Thoracic aorta (tissue), 2 donors: ENCODE measurements at places on chromosomes 5 and 9. TPM values are rescaled to one million over a fixed set of nuclear protein-coding genes. Genes with fewer than 3 reads are reported as not detected.

GRCh38 chr5:59367791-59368394 is 525.6 kb downstream of the PDE4D start:
- no peak for DNase-seq

- DNase-seq: no peak
Observed at GRCh38 chr9:80883426-80883825, 805.9 kb downstream of the TLE1 start.

DNA sequence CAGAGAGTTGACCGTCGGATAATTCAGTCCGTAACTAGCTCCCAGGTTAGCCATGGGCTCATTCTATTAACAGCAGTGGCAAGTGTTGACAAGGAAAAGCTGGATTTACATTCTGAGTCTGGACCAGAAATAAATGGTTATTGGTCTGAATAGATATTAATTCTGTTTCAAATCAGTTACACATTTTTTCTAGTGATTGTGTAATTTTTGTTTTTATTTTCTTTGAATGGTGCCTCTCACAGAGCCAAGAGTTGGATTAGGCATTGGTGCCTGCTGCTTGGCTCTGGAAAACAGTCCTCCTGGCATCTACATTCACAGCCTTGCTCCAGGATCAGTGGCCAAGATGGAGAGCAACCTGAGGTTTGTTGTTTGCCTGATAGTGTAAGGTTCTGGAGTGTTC is 115.1 kb downstream of the GOLPH3 start:
- DNase-seq: no peak

DNA sequence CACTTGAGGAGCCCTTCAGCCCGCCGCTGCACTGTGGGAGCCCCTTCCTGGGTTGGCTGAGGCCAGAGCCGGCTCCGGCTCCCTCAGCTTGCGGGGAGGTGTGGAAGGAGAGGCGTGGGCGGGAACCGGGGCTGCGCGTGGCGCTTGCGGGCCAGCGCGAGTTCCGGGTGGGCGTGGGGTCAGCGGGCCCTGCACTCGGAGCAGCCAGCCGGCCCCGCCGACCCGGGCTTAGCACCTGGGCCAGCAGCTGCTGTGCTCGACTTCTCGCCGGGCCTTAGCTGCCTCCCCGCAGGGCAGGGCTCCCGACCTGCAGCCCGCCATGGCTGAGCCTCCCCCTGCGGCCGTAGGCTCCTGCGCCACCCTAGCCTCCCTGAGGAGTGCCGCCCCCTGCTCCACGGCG is 6.2 kb upstream of the SHB start:
- no peak for DNase-seq

- DNase-seq: no peak
Observed at GRCh38 chr5:171931163-171931562, 75.3 kb downstream of the FBXW11 start.

DNA sequence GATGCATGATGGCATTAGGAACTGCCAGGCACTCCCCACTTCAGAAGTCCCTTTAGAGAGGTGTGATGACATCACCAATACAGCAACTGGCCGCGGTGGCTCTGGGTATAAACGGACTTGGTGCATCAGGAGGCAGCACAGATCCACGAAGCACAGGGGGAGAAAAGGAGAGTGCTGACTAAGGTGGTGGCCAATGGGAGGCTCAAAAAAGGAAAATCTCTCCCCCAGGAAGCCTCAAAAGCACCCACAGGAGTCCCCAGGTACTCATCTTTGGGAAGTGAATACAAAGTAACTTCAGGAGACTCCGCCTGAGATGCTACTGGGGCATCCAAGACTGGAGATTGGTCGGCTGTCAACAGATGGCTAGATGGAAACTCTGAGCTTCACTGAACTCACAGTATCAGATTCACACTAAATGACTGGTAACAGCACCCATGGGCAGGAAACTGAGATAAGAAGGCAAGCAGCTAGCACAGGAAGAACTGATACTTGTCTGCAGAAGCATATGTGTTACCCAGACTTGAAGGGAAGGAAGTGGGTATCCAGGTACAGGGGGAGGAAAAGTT is 7.6 kb downstream of the TTC39B start:
- no peak for DNase-seq

GRCh38 chr9:23011669-23012068 is 565.0 kb downstream of the DMRTA1 start:
- no peak for DNase-seq

DNA sequence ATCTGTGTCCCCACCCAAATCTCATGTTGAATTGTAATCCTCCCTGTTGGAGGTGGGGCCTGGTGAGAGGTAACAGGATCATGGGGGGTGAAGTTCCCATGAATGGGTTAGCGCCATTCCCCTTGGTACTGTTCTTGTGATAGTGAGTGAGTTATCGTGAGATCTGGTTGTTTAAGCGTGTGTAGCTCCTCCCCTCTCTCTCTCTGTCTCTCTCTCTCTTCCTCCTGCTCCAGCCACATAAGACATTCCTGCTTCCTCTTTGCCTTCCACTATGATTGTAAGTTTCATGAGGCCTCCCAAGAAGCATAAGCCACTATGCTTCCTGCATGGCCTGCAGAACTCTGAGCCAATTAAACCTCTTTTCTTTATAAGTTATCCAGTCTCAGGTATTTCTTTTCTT is 28.8 kb downstream of the C5orf15 start:
- no peak for DNase-seq

GRCh38 chr5:13985731-13986418 is 41.4 kb upstream of the DNAH5 start:
- no peak for DNase-seq

- DNase-seq: no peak
Observed at GRCh38 chr9:97384406-97385262, 27.3 kb upstream of the TDRD7 start.

GRCh38 chr5:14574891-14575508 is 6.6 kb upstream of the OTULINL start:
- no peak for DNase-seq

DNA sequence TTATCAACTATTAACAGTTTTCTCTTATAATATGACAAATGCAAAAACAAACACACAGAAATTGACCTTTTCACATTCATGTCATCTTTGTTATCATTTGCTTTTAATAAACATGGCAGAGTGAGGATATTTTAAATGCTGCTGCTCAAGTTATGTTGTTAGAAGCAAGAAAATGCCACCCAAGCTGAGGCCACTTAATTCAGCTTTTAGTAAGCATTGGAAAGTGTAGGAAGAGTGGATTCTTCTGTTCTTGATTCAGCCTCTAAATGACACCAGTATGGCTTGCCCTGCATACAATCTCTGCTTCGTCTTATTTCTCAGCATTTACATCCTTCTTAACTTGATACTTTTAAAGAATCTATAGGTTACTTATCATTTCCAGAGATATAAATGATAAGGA is 420.4 kb upstream of the POU5F2 start:
- DNase-seq: no peak

- no peak for DNase-seq
Observed at GRCh38 chr5:53123702-53124101, 14.1 kb upstream of the MOCS2 start.

DNA sequence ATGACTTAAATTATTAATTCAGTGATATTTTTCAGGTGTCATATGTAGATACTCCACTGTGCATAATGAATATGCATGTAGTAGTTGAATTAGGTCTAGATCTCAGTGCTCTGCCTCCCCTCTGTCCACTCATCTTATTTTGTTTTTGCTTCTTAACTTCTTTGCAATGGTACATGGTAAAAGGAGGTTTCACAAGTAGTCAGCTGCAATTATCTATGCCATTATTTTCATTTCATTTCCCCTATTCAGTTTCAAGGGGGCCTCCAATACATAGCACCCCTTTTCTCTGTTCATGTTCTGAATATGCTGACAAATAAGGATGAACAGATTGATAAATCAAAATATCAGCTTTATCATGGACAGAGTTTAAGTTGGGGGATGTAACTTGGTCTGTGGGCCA is 511.6 kb upstream of the ZNF608 start:
- DNase-seq: no peak

DNA sequence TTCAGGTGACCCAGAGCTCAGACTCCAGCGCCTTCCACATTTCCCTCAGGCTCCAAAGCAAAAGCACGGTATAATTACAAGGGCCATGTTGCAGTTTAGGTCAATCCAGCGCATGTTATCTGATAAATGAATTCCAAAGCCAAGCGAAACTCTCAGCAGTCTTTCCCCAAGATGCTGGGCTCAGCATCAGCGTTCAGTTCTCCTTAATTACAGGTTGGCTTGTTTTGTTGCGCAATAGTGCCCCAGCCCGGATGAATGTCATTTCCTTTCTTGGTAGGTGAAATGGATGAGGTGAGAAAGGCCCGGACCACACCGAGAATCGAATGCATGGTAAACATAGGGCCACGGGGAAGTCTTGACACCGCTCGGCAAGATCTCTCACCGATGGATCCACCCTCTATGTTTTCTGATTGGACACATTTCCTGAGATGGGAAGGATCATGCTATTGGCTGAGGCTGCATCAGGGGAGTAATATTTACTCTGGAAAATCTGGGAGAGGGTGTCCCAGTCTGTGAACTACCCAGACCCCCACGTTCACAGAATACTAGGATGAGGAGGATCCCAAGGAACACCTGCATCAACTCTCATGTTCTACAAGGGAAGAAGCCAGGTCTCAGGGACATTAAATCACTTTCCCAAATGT is 221.2 kb upstream of the ANKRD55 start:
- no peak for DNase-seq

BNC2 gene
- 16.9 TPM for total RNA-seq

ANKRD31 gene
- 0.14 TPM for total RNA-seq

UGT3A1 gene
- not detected for total RNA-seq

SPRY4 gene
- total RNA-seq: 63.4 TPM

URM1 gene
- 25.3 TPM for total RNA-seq

PCDHGC4 gene
- 6.4 TPM for total RNA-seq

TSSK1B gene
- not detected for total RNA-seq

ALDH7A1 gene
- 52.6 TPM for total RNA-seq

PTGDS gene
- total RNA-seq: 89.5 TPM

RANBP17 gene
- 31.1 TPM for total RNA-seq
